NCI-H1436 treated with DMSO at 0.1 percent for 48 hours (cell line): ENCODE measurements at places on chromosomes 1 and 21.

GRCh38 chr1:186865253-186865652 is 36.5 kb downstream of the PLA2G4A start:
- DNase-seq = no peak

GRCh38 chr1:17668195-17668594 is 86.9 kb upstream of the ACTL8 start:
- DNase-seq = no peak

DNA sequence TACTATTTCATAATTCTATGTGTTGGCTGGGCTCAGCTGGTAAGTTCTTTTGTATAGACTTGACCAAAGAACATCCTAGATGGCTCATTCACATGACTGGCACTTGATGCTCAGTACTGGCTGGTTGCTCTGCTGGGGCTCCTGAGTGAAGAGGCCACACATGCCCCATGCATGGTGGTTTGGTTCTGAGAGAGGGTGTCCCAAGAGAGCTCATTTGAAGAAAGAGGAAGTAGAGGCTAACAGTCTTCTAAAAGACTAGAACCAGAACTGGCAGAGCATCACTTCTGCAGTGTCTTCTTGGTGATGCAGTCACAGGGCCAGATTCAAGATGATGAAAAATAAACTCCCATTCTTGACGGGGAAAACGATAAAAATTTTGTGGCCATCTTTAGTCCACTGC is 5.2 kb upstream of the BACH1 start:
- DNase-seq = no peak

DNA sequence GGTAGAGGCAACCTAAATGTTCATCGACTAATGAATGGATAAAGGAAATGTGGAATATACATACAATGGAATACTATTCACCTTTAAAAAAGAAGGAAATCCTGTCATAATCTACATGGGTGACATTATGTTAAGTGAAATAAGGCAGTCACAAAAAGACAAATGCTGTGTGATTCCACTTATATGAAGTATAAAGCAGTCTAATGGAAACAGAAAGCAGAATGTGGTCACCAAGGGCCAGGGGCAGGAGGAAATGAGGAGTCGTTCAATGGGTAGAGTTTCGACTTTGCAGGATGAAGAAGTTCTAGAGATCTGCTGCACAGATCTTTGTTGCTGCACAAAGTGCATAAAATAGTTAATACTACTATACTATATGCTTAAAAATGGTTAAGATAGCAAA is 7.8 kb downstream of the DIPK1A start:
- DNase-seq = no peak

GRCh38 chr1:78892260-78892840 is 114.2 kb downstream of the ADGRL4 start:
- DNase-seq = no peak

GRCh38 chr1:228045871-228046270 is 36.6 kb upstream of the ARF1 start:
- no peak for DNase-seq

DNA sequence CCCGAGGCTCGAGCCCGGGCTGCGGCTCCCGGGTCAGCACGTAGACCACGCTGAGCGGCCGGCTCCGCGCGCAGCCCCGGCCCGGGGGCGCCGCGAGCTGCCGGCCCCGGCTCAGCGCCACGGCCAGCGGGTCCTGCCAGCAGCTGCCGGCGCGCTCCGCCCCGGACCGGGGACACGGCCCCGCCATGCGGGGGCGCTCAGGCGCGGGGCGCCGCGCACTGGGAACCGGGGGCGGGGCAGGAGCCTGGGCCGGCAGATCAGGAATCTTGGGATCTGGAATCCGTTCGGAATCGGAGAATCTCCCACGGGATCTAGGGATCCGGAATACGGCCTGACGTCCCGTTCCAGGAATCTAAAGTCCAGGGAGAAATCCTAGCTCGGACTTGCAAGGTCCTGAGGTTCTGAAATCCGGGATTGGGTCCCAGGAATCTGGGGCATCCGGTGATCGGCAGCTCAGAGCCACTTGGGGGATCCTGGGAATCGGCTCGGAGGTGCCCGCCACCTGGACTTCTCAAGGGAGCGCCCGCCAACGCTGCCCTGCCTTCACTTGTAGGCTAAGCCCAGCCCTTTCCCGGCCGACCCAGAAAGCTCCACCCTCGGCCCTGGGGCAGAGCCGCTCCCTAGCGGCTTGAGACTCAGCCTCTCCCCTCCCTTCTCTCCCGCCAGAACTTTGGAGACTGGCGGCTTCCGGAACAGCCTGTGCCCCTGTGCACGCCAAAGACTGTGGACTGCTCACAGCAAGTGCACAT is at the start of gene MAP3K6:
Gene MAP3K6 (minus strand): TSS at position 551 of the 749 bp plus-strand sequence. CDS start 364 bp downstream, at position 187.
- peak; percentile 55 for DNase-seq

- DNase-seq = no peak
Observed at GRCh38 chr21:33025489-33026442, at the start of gene OLIG2. Gene OLIG2, plus strand, starts transcription at chr21:33025935. Its CDS starts 928 bp downstream, at chr21:33026863.

DNA sequence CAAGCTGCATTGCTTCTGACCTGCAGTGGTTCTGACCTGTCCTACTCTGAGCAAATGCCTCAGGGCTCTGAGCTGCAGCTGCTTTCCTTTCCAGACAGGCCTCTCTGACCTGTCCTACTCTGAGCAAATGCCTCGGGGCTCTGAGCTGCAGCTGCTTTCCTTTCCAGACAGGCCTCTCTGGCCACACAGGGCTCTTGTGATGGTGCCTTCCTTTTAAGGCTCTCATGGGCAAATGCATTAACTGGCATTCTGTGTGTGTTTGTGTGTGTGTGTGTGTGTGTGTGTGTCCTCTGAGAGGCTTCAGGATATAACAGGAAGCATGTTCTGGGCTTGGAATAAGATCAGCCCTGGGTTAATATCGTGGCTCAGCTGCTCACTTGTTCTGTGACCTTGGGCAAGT is 131.3 kb downstream of the NTPCR start:
- DNase-seq = no peak

DNA sequence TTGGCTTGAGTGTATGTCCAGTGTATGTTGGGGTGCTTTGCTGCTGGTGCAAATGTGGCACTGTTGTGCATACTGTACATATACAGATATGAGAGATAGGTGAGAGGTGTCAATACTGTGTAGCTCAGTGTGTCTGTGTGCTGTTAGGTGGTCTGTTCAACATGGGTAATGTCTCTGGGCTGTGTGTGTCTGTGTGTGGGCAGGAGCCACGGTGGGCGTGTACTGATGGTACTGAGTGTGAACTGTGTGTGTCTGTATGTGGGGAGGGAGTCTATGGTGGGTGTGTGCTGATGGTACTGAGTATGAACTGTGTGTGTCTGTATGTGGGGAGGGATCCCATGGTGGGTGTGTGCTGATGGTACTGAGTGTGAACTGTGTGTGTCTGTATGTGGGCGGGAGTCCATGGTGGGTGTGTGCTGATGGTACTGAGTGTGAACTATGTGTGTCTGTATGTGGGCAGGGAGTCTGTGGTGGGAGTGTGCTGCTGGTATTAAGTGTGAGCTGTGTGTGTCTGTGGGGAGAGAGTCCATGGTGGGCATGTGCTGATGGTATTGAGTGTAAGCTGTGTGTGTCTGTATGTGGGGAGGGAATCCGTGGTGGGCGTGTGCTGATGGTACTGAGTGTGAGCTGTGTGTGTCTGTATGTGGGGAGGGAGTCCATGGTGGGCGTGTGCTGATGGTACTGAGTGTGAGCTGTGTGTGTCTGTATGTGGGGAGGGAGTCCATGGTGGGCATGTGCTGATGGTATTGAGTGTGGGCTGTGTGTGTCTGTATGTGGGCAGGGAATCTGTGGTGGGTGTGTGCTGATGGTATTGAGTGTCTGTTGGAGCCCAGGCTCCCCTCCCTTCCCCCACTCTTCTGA is 32.2 kb upstream of the FOXO6 start:
- no peak for DNase-seq

- DNase-seq = no peak
Observed at GRCh38 chr1:81801651-81802456, 1.1 kb downstream of the ADGRL2 start.

DNA sequence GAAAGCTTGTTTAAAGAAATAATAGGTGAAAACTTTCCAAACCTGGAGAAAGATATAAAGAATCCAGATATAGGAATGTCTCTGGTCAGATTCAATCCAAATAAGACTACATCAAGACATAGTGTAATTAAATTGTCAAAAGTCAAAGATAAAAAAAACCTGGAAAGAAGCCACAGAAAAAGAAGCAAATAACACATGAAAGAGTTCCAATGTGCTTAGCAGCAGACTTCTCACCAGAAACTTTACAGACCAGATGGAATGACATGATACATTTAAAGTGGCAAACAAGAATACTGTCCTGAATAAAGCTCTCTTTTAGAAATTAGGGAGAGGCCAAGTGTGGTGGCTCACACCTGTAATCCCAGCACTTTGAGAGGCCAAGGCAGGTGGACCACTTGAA is 1039.9 kb downstream of the KCNT2 start:
- DNase-seq = no peak

DNA sequence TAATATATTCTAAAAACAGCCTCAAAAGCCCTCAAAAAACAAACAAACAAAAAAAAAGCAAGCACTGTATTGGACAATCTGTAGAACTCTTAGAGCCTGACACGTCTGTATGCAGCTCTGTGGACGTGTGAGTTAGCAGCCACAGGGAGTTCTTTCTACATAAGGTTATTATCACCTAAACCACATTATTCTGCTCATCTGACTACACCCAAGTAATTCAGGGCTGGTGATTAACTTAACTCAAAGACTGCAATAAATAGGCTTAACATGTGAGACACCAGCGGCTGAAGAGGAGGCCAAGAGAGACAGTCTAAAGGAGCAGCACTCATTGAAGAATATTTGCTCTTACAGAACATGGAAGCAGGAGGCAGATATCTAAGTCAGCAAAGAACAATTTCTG is 316.0 kb downstream of the VAV3 start:
- DNase-seq = no peak

- DNase-seq = no peak
Observed at GRCh38 chr1:196593955-196594354, 14.3 kb downstream of the KCNT2 start.

DNA sequence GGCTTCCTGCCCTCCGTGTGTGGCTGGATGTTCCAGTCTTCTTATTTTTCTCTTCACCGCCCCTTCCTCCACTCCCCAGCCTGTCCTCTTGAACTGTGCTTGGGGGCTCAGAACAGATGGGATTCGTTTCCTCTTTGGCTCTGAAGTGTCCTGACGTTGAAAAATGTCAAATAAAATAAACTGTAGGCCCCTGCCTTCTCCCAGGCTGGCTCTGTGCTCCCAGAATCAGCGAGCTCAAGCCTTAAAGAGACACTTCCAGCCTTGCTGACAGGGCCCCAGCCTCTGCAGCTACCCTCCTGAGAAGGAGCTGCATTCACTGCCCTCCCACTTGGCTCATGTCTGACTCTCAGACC is 104.2 kb upstream of the IPO9 start:
- no peak for DNase-seq

DNA sequence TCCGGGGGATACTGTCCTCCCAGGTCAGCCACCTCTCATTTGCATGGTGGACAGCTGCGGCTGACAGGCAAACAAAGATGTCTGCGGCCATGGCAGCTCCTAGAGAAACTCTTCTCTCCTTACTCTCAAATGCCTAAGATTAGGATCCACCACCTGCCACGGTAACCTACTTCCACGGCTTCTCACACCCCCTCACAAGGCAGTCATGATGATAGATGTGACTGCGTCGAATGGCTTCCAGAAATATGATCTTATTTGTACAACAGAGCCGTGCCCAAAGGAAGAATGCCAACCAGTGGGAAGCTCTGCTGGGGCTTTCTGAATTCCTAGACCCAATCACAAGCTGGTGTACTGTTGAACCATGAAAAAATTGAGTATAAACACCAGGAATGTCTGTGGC is 73.4 kb downstream of the BACE2 start:
- no peak for DNase-seq

DNA sequence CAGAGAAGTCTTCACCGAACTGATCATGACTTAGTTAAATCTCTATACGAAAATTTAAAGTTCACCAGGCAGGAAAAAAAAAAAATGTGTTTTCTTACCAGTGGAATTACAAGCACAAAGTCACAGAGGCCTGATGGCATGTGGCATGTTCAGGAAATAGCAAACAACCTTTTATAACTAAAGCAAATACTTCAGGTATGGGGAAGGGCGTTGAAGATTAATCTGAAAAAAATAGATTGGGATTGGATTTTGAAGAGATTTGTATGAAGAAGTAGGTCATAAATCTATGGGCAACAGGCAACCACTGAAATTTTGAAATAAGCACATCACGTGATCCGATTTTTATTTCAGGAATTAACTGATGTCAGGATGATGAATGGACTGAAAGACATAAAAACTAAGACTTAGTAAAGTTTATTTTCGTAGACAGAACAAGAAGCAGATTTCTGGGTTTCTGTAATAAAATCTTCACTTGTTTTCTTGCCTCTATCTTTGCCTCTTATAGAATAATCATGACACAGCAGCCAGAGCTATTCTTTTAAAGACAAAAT is 295.9 kb upstream of the ADGRL4 start:
- no peak for DNase-seq

- no peak for DNase-seq
Observed at GRCh38 chr1:211326528-211327345, at the start of gene TRAF5. Gene TRAF5, plus strand, starts transcription at chr1:211326833. Its CDS starts 26,407 bp downstream, at chr1:211353240.

DNA sequence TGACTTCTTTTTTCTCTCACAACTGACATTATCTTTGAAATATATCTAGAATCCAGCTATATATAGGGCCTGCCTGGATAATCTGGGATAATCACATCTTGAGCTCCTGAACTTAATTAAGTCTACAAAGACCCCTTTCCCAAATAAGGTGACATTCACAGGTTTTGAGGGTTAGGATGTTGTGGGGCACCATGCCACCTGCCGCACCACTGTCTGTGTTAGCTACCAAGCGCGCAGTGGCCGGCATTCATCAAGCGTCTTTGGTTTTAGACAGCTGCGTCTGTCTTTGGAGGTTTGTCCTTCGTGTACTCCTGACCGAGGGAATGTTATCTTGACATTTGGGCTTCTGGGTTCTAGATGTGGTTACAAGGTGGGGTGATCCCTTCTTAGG is 7.5 kb downstream of the TRAPPC10 start:
- DNase-seq = no peak

DNA sequence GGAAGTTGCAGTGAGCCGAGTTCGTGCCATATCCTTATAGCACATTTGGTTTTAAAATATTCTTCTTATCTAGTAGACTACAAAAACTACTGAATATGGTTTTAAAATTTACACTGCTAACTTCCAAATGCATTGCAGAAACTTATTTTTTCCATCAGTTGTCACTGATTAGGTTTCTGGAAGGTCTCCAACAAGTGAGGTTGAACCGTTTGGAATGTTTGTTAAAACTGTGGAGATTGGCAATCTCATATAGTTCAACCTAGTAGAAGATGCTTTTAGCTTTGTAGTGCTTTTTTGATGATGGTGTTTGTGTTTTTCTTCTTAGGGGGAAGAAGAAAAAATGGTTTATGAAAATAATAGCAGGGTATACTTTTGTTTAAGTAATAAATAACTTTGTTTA is 12.9 kb downstream of the CENPF start:
- no peak for DNase-seq

DNA sequence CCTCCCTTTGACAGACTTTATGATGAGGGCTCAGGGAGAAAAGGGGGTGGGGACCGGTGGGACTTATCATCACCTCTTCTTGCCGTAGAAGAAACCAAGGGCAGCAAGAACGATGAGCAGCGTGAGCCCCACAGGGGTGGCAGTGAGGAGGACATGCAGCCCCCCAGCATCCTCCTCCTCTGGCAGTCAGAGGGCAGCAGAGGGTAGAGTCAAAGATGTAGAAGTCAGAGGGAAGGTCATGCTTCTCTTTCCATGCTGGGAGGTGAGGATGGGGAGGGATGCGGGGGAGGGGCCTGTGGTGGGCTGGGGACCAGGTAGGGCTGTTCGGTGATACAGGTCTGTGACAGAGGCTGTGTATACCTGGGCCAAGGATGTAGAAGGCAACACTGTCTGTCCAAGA is 14.8 kb downstream of the INSRR start:
- no peak for DNase-seq
